Lung (tissue), 17 donors: ENCODE measurements at places on chromosomes 5 and 9.

- no peak for DNase-seq
Observed at GRCh38 chr5:36943584-36943983, 67.0 kb downstream of the NIPBL start.

- no peak for DNase-seq
Observed at GRCh38 chr9:91160181-91160580, 201.5 kb downstream of the AUH start.

DNA sequence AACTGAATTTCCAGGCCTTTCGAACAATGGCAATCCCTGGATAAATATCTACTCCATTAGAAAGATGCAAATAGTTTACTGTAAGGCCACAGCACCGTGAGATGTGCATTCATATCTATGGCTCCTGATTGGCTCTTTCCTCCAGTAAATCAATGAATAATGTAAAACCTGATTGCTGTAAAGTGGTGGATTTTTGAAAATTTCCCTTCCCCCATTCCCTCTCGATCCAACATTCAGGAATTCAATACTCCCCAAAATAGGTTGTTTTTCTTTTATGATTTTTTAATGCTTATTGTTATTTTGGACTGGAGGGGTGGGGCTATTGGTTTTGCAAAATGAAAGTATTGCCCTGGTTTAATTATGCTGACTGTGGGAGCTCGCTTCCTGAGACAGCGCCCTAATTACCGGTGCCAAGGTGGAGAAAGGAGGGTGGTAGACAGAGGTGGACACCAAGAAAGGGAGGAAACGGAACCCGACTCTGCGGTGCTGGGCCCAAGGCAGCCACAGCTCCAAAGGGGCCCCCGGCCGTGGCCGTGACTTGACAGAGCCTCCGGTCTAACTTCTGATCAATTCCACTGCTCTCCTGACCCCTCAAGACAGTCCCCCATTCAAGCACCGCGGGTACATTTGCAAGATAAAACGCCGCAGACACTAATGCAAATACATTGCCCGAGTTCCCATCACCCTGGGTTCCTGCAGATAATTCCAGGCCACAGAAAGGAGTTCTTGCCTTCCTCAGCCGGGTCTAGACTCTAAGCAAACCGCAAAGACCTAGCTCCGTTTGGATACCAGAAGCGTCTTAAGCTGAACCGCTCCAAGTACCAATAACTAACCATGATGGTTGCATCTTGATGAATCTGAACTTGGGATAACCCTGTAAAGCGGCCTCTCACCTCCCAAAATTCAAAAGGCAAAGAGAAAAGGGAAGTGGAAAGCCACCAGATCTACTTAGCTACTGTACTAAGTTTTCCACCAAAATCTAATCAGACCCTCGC is 211.2 kb downstream of the MEF2C start:
- no peak for DNase-seq

- DNase-seq = peak; percentile 44
Observed at GRCh38 chr5:109249126-109249525, 160.6 kb downstream of the PJA2 start.

DNA sequence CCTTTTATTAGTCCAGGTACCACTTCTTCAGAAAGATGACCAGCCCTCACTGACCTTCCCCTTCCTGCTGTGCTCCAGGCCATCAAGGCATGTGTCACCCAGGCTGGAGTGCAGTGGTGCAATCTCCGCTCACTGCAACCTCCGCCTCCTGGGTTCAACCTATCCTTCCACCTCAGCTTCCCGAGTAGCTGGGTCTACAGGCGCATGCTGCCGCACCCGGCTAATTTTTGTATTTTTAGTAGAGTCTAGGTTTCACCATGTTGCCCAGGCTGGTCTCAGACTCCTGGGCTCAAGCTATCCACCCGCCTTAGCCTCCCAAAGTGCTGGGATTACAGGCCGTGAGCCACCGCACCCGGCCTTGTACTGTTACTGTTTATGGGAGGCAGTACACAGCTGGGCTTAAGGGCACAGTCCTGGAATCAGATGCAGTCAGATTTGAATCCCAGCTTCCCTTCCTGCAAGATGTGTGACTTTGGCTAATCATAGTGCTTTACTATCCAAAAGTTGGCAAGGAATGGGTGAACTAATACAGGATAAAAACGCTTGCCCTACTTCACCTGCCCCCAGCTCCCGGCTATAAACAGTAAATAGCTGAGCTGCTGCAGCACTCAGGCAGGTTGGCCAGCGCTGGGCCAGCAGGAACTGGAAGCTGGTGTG is 483 bp upstream of the EIF4EBP3 start:
- DNase-seq = no peak

DNA sequence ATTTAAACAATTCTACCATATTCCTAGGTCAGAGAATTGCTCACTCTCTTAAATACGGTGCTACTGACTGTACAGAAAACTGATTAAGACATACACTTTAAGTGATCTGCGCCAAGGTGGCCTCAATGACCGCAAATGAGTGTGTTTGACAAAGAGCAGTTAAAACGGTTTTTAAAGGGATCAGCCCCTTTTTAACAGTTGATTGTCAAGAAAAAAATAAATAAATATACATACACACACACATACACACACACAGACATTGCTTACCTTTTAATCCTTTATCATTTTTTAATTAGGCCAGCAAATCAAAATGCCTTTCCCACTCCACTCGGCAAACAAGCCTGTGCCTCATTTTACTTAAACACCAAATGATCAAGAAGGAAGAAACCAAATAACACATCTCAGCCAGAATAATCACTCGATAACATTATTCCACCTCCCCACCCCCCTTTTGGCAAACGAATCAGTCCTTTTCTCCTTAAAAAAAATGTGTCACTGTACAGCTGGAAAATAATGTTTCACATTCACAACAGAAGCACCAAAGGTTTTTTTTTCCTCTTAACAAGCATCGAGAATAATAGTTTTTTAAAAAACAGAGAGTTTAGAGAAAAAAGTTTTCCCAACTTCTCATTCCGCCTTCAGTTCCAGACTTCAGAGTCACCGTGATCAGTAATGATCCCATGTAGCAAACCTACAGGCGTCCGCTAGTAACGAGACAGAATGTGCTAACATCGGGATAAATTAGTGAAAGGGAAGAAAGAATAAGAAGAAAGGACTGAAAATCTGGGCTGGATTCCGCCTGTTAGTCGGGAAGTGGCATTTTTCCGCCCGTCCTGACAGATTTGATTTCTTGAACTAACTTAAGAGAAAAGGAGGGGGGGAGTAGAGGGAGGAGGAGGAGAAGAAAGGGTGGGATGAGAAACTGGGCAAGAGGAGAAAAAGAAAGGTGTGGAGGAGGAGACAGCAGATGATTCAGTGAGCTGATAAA is at the start of gene ZNF608:
TSS of gene ZNF608 (minus strand) at position 712 of the 988 bp plus-strand sequence. CDS start 1,650 bp downstream, outside the sequence.
- DNase-seq = peak; percentile 94

GRCh38 chr5:40957048-40957447 is 47.8 kb downstream of the C7 start:
- DNase-seq = no peak

DNA sequence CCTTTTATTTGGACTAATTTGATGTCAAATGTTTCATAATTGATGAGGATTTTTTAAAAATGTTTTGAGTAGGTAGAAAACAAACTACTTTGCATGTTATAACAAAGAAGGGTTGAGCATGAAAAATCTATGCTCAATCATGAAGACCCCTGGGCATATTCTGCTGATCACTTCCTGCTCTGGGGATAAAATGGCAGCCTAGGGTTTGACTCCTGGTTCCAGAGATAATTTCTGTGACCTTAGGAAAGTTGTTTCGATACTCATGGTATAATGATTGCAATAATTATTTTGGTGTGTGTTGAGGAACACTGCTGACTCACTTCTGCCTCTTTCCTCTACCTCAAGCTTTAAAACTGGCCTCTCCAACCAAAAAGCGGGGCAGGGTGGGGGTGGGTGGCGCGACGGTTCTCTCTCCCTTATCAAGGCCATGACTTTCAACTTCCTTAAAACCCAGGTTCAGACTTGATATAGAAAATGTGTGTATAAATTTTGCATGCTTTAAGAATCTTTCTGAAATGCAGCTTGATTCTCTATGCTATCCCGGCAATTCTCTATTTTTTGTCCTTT is 6.0 kb upstream of the PIP5K1B start:
- no peak for DNase-seq

DNA sequence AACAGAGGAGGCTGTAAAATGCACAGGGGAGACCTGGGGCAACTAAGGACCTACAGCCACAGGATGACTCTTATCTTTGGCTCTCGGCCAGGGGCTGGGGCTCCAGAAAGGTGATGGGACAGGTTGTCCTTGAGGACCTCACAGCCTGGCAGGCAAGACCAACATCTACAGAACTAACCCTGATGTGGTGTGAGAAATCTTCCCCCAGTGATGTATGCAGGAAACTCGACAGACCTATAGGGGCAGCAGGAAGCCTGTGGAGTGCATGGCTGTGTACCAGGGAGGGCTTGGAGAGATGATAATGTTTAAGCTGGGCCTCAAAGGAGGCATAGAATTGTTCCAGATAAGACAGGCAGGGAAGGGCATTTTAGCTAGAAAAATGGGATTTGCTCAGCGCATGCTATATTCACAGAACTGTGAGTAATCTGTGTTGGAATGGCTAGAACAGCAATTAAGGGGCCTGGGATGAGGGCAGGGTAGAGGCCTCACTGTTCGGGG is 68.5 kb upstream of the SLC25A51 start:
- DNase-seq = no peak

- DNase-seq = no peak
Observed at GRCh38 chr5:153866176-153866575, 172.5 kb downstream of the FAM114A2 start.

- no peak for DNase-seq
Observed at GRCh38 chr9:79023134-79023580, 548.6 kb upstream of the TLE4 start.

GRCh38 chr5:112005623-112005930 is 248.6 kb upstream of the NREP start:
- DNase-seq = no peak

DNA sequence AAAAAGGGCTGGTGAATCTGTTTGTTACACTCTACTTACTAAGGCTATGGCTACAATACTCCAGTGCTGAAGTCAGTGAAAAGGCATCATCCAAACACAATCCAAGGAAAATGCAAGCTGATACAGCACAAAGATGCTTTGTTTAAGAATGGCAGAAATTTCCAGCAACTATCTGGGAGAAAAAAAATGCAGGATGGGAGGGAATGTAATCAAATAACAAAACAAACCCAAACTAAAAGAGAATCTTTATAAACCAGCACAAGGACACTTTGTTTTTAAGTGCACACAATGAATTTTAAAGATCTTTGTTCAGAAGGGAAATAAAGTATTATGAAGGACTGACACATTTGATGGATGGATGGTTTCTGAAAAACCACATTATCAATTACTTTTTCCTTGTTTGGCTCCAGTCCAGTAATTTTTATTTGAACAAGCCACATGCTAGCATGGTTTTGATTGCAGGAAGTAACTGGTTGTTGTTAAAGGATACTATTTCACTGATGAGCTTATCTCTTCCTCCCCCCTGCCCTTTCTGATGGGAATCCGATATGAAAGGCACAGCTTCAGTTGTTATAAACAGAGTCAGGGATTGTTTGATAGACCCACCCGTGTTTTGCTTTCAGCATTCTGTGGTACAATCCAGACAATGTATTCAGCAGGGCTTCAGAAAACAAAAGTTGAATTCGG is 12.1 kb upstream of the TLE4 start:
- peak; percentile 17 for DNase-seq

DNA sequence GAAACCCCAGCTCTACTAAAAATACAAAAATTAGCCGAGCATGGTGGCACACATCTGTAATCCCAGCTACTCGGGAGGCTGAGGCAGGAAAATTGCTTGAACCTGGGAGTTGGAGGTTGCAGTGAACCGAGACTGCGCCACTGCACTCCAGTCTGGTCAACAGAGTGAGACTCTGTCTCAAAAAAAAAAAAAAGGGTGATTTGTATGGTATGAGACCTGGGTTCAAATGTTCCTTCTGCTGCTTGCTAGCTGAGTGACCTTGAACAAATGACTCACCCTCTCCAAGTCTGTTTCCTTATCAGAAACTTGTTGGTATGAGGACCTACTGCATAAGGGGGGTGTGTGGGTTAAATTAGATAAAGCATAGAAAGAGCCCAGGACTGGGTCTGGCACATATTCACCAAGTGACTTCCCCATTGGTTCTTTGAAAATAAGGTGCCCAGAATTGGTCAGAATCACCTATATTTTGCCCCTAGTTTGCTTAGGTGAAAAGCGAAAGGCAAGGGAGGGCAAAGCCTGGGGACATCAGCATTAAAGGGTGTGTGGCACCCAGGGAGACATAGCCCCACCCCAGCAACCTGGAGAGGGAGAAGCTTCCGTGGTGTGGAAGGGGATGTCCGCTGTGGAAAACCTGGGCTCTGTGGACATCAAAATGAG is 9.9 kb downstream of the SLC25A25 start:
- DNase-seq = no peak

DNA sequence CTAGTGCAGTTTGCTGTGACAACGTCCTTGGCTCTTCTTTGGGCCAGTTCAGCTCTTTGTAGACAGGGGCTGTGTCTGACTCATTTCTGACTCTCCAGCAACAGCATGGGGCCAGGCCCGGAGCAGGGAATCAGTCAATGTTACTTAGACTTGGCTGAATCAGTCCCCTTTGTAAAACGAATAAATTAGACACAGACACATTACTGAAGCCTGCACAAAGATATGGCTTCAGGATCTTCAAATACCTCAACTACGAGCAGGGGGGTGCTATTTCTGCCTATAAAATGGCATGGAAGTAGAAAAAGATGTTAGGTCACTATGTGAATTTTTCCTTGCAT is 204.7 kb downstream of the TTLL11 start:
- DNase-seq = no peak

DNA sequence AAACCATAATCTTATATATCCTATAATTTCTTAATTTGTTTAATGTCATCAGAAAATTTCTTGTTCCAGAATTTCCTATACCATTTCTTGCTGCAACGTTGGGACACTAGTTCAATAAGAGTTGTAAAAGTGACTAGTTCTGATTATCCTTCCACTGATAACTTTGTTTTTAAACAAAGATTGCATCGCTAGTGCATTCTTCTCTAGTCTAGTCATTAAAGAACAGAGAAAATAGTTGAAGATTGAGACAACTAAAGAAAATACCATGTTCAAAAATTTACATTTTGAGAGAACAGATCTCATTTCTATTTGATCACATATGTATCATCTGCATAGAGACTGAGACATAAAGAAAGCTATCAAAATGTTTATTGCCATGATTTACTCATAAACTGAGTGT is 1888.2 kb downstream of the EFNA5 start:
- DNase-seq = no peak

DNA sequence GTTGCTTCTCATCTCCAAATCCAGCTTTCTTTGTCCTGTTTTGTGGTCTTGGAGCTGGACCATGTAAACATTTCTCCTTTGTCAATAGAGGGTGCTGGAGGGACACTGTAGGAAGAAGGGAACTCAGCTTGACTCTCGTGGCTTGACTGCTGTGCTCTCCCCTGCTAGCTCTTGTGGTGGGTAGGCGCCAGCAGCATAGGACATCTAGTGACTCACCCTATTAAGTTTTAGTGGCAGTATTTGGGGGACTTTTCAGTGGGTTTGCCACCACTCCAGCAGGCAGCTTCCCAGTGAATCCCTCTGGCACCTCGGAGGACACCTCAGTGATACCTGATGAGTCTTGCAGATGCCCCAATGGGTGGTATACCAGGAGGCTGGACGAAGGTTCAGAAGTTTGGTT is 97.8 kb downstream of the TSSK1B start:
- peak; percentile 66 for DNase-seq
